ENCODE measurements at places on chromosomes 6 and 20.

DNA sequence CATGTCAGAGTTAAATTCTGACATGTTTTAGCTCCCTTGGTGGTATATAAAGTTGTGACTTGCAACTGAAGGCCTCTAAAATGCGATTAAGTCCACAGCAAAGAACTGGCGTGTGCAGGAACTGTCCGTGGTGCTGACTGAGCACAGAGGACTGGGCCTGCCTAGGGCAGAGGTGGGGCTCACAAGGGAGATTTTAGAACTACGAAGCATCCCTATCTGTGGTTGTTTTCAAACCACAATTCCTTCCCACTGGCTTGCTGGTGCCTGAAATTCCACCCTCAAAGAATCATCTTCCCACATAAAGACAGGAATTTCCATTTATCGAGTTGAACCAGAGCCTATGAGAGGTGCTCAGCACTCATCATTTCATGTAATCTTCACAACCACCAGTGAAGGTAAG is 30.1 kb downstream of the RIMS4 start:
- no peak for DNase-seq

DNA sequence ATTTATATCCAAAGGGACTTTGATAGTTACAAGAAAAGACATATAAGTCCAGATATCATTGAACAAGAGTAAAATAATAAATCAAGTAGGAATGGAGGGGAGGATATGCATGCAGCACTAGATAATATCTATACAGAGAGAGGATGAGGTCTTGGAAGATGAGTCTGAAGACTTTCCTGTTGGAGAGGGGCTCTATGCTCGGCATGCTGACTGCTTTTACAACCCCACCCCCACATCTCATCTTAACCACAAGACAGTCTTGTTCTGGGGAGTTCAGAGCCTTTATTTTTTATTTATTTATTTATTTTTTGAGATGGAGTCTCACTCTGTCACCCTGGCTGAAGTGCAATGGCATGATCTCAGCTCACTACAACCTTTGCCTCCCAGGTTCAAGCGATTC is 48.4 kb upstream of the IER3 start:
- DNase-seq: no peak

GRCh38 chr6:125509477-125509876 is 207.7 kb upstream of the HDDC2 start:
- no peak for DNase-seq

DNA sequence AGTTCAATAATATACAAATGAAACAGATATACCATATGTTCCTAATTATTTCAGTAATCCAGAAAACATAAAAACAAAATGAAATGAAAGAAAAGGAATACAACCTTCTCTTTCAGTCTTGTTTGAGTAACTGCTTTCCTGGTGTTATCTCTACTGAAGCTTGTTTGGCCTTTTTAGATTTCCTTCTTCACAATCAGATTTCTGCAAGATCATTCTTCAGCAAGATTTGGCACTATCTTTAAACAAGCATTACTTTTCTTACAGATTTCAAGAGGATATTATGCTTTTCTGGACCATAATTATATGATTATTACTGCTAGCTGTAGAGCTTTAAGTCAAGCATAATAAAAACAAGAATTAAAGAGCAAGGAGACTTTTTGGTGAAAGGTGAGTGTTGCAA is 120.2 kb downstream of the MYB start:
- no peak for DNase-seq

- DNase-seq: no peak
Measured at GRCh38 chr6:33668914-33669313, 42.6 kb downstream of the UQCC2 start.

DNA sequence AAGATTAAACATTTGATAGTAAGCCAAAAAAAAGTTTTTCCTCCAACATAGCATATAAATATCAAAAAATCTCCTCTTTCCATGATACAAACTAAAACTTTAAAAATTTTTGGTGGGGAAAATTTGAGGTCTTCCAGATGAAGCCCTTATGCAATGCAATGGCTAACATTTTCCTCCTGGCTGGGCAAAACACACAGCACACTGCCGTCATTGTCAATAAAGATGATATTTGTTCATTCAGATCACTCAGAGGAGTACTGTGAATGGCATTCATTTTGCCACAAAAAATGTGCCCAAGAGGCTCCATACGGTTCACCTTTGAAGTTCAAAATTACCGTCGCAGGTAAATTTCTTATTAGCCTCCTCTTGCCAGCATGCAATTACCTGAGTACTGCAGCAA is 33.9 kb upstream of the FBXO9 start:
- no peak for DNase-seq

GRCh38 chr6:167129562-167129961 is 6.7 kb downstream of the CCR6 start:
- DNase-seq: no peak

GRCh38 chr6:154649721-154650120 is 83.5 kb upstream of the SCAF8 start:
- DNase-seq: no peak

DNA sequence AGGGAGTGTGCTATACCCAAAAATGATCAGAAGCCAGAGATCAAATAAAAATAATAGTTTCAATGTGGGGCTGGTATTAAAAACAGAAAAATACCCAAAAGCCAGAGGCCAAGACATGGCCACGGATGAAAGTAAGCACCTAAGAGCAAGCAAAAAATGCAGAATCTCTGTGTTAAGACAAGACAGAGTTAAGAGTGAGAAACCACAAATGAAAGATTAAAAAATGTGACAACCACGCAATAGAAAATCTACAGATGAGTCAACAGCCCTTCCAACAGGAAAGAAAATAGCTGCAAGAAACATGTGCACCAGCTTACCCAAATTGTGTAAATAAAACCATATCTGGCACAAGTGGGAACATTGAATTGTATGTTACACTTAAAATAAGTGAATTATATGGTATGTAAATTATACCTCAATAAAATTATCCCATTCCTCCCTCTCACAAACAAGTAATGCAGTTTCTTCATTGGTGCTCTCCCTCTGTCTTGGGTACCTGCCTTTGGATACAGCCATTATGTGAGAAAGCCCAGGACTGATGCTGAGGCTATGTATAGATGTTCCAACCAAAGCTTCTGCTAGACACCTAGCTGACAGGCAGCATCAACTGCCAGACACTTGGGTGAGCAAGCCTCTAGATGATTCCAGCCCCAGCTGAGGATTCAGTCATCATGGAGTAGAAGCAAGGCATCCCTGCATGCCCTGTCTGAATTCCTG is 55.3 kb upstream of the UFL1 start:
- DNase-seq: no peak

- DNase-seq: no peak
Measured at GRCh38 chr6:97150932-97151331, 132.1 kb downstream of the MMS22L start.

DNA sequence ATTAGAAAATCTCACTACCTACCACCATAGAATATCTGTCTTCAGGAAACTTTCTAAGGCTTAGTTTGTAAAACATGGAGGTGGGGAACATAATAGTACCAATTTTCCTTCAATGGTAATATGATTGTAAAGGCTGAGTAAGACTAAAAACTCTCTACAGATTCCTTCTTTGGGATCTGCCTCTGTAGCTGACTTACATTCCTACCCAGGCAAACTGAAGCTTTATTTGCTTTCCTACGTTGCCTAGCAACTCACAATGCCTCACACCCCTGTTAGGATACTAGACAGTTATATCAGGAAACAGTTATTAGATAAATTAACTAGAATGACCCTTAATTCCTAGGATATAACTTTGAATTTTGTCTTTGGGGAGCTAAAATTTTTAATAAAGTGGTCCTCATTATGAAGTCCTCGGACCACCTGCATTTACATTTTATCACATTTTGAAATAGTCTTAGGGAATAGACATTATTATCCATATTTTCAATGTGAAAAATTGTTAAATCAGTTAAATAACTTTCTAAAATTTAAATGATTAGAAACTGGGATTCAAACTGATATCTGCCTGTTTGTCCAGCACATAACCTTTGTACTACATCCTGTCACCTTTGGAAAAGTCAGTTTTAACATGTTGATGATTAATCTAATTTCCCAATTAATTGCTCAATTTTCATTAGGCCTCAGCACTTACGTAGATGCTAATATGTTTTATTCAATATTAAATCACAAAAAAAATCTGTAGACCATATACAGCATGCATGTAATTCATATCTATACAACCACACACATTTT is 591.4 kb downstream of the RNF144B start:
- DNase-seq: no peak

GRCh38 chr20:58905236-58905635 is 52.7 kb downstream of the GNAS start:
- no peak for DNase-seq

DNA sequence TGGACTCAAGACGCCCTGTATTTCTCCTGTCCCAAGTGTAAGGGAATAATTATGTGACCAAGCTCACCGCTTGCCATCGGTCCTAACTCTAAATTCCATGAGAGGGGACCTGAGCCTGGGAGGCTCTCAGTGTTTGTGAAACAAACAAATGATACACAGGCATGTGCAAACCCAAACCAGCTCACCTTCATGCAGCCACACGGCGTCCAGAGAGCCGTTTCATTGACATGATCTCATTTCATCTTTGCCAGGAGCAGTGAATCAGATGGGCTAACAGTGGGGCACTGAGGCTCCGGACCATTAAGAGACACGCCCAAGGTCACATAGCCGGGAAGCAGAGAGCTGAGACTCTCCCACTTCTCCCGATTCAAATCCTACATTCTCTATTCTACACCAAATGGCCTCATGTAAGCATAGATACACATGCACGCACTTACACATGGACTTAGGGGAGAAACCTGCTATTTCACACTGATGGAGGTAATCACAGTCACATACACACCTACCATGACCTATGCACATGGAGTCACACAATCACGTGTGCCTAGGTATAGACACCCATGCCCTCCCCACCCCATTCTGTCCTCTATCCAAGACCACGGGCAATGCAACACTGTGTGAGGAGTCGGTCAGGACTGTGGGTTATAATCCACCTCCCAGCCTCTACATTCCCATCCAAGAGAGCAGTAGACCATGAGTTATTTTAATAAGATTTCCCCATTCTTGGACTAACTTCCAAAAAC is 1.1 kb downstream of the BNIP5 start:
- DNase-seq: no peak

DNA sequence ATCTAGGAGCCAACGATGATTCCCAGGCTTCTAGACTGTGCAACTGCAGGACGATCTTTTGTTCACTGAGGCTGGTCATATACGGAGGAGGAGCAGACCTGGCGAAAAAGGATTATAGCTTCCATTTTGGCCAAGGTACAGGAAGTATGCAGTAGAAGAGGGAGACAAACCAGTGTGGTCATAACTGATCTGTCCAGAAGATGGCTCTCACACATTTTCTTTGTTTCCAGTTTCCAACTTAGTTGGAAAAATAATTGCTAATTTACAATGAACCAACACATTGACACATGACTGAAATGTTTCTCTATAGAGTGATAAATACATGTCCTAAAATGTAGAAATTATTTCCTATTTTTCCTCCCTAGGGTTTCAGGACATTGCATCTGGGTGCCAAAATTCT is 364.1 kb upstream of the BTBD3 start:
- DNase-seq: no peak

GRCh38 chr6:2875359-2876191 is 27.5 kb downstream of the SERPINB9 start:
- DNase-seq: no peak

DNA sequence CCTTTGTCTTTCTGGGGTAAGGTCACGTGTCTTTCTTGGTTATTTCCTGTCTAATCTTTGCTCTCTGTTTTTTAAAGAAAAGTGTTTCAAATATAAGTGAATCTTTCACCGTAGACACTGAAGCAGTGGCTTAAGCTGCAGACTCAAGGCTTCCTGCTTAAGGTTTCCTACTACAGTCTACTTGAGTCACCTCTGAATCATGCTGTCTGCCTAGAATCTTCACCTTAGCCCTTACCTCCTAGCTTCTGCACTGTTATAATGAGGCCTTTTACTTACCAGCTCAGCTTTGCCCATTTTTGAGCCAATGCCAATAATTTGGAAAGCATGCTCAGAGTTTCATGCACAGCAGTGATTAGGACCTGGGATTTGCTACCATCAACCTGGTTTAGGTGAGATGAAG is 30.6 kb downstream of the ADGRF4 start:
- DNase-seq: no peak

- no peak for DNase-seq
Measured at GRCh38 chr6:142839686-142840040, 105.3 kb downstream of the HIVEP2 start.

- no peak for DNase-seq
Measured at GRCh38 chr20:21518292-21518991, 4.6 kb upstream of the NKX2-2 start.

DNA sequence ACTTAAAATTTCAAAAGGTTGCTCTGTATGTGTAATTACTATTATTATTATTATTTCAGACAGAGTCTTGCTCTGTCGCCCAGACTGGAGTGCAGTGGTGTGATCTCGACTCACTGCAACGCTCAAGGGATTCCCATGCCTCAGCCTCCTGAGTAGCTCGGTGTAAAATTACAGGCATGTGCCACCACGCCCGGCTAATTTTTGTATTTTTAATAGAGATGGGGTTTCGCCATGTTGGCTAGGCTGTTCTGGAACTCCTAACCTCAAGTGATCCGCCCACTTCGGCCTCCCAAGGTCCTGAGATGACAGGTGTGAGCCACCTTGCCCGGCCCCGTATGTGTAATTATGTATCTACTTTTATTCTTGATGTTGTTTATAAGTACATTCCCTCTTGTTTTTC is 65.3 kb upstream of the ZNF217 start:
- DNase-seq: no peak

GRCh38 chr6:36692861-36693702 is 4.5 kb upstream of the RAB44 start:
- DNase-seq: no peak

GRCh38 chr6:55543633-55544309 is 35.2 kb downstream of the HMGCLL1 start:
- no peak for DNase-seq

GRCh38 chr6:78502386-78502887 is 364.9 kb upstream of the IRAK1BP1 start:
- no peak for DNase-seq
